ENCODE measurements at places on chromosomes 7 and 10.

DNA sequence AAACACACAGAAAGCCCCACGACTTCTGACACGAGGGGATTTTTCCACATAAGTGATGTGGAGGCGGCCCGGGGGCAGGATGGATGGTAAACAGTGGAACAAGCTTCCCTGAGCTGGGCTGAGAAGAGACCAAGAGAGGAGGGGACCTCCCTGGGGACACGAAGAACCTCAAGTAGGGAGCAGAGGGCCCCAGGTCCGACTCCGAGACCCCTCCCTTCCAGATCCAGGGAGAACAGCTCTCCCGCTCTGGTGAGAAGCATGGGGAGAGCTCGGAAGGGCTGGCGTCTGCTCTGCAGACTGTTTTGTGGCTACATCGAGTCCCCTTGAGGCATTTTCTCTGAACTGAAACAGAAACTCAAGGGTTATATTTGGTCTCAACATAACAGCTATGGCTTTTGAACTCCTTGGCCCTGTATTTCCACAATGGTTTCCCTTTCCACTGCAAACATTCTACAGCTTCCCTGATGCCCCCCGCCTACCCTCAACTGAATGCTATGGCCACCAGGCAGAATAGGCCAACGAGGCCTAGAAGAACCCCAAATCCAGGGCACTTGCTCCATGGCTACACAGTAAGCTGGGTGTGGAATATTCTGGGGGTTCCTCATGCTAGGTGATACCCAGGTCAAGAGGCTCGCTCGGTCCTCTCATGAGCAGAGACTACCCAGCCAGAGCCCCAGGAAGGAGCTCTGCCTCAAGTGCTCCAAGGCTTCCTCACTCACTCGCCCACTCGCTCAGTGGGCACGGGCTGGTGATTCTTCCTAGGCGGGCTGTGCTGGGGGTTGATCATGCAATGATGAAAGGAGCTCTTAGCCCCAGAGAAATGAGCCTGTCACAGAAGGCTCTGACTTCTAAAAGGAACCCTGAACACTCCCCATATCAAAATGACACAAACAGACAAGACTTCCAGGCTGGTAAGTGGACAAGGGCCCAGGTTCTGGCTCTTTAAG is 47.5 kb downstream of the FAM53B start:
- no peak for DNase-seq

DNA sequence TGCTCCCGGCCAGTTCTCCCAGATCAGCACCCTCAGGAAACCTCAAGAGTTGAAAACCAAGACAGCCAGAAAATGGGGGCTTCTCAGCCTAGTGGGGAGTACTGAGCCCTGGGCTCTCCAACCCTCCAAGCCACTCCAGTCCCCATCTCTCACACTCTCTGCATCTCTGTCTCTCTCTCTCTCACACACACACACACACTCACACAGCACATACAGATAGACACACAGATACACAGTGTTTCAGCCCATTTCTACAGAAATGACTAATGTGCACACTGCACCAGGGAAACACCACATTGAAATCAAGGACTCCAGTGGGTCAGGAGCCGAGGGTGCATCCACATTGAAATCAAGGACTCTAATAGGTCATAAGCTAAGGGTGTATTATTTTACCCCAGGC is 107.5 kb downstream of the MKI67 start:
- DNase-seq = no peak

GRCh38 chr10:29994811-29995210 is 64.6 kb downstream of the JCAD start:
- DNase-seq = no peak

DNA sequence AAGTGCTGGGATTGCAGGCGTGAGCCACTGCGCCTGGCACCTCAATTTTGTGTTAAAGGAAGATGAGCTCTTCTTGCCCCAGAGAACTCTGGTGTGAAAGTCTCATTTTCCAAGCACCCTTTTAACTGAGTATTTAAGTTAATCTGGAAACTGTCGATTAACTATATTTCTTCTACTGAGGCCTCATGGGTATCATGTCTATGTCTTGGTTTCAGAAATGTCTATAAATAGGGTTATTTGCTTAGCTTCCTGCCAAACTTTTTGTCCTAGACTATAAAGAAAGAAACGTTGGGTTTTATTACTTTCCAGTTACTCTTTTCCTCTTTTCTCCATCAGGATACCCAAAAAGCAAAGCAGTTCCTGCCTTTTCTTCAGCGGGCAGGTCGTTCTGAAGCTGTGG is 102.4 kb downstream of the LRRC4 start:
- DNase-seq = no peak

DNA sequence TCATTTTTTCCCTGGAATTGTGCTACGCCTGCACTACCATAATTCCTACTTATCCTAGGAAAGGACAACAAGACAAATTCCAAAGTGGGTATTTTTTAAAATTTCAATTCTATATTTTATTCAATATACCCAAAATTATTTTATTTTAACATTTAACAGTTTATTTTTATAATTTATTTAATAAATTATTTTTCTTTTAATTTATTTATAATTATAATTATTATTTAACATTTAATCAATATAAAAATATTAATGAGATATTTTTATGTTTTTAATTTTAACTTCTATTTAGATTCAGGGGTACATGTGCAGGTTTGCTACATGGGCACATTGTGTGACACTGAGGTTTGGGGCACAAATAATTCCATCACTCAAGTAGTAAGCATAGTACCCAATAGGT is 65.6 kb upstream of the VSTM2A start:
- DNase-seq = no peak

- DNase-seq = no peak
Measured at GRCh38 chr10:47372726-47373125, 11.4 kb downstream of the ZNF488 start.

GRCh38 chr10:107614939-107615685 is 450.6 kb upstream of the SORCS1 start:
- no peak for DNase-seq

- DNase-seq = no peak
Measured at GRCh38 chr10:57898231-57898630, 369.5 kb downstream of the IPMK start.

- DNase-seq = no peak
Measured at GRCh38 chr7:37181550-37181932, 267.1 kb downstream of the ELMO1 start.

GRCh38 chr10:63368365-63368764 is 97.4 kb downstream of the JMJD1C start:
- no peak for DNase-seq

- DNase-seq = no peak
Measured at GRCh38 chr10:7950981-7951847, 103.3 kb upstream of the GATA3 start.
